Smooth muscle cell of the umbilical artery (primary cell): ENCODE measurements at places on chromosomes 13 and 19. TPM values are rescaled to one million over a fixed set of nuclear protein-coding genes. Genes with fewer than 3 reads are reported as not detected.

The ZNF600 gene
- 3.0 and 3.7 TPM in 2 replicates for total RNA-seq

The DGKH gene
- total RNA-seq, result 12.2 and 20.5 TPM in 2 replicates

The MEDAG gene
- total RNA-seq, result 5.0 and 35.9 TPM in 2 replicates

The DNAAF3 gene
- total RNA-seq, result 0.30 and 0.65 TPM in 2 replicates

The SLC7A10 gene
- not detected in 2 replicates for total RNA-seq

The PTH2 gene
- not detected in 2 replicates for total RNA-seq

The ADGRE3 gene
- total RNA-seq, result not detected in 2 replicates

The C1QTNF9B gene
- total RNA-seq, result not detected in 2 replicates

The B9D2 gene
- 2.6 and 3.9 TPM in 2 replicates for total RNA-seq

The FGF9 gene
- total RNA-seq, result under 0.01 and 0.05 TPM in 2 replicates

The FGF14 gene
- under 0.01 TPM in 1 of 2 replicates, not detected in the other for total RNA-seq
